ENCODE measurements at places on chromosomes 5 and 9.

- DNase-seq, result no peak
These were observed 29.5 kb downstream of the S1PR3 start for GRCh38 chr9:89020754-89021153.

GRCh38 chr9:2675834-2676233 is 41.5 kb upstream of the KCNV2 start:
- DNase-seq, result no peak

GRCh38 chr5:96687080-96687479 is 24.9 kb downstream of the CAST start:
- DNase-seq, result no peak

GRCh38 chr5:38420691-38421390 is 135.6 kb downstream of the LIFR start:
- DNase-seq, result peak; percentile 45

DNA sequence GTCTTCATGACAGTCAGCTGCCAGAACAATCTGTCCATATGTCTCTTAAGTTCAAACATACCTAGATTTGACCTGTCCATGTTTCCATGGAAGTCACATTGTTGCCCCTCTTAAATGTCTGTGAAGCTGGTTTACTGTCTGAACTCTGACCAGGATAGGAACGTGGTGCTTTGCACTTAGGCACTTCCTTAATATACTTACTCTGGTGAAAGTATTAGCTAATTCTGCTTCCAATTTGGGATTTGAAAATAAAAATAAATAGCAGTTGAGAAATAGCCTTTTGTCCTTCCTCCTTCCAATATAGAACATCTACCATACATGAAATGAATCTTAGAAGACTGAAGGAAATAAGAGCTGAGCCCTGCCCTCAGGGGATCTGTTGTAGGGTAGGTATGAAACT is 524.5 kb upstream of the CLINT1 start:
- DNase-seq, result no peak

DNA sequence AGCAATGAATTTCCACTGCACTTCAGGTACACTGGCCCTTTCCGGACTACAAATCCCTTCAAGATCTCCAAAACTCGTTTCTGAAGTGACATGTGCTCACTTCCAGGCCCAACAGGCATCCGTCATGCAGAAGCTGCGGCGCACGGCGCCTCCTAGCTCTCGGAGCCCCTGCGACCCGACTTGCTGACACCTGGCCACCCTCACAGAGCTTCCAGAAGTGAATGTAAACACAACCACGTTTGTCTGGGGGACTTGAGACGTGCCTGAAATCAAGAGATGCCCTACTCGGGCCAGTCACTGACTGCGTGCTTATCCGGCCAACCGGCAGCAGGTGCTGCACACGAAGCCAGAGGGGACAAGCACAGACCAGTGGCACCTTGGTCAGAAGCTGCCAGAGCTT is 4.9 kb upstream of the LHX3 start:
- DNase-seq, result no peak

GRCh38 chr5:151504006-151504405 is 56.6 kb downstream of the SLC36A1 start:
- DNase-seq, result no peak

- DNase-seq, result no peak
These were observed 64.5 kb upstream of the GNA14 start for GRCh38 chr9:77712533-77713130.

Measured in hematopoietic multipotent progenitor cell treated with erythropoietin and hydrocortisone succinate and interleukin-3 and kit ligand, for 8 days (in vitro differentiated cells).